ENCODE measurements at places on chromosomes 12 and 14.
A peak's percentile ranks its signal among the peaks of the same experiment; 100 is the strongest.

- no peak for DNase-seq
Observed at GRCh38 chr14:29814156-29815015, 113.3 kb downstream of the PRKD1 start.

- no peak for DNase-seq
Observed at GRCh38 chr12:41213107-41213506, 25.0 kb downstream of the PDZRN4 start.

GRCh38 chr12:131849700-131850553, 21.7 kb downstream of the MMP17 start:
- no peak for DNase-seq

GRCh38 chr12:98744680-98745079, 99.6 kb downstream of the APAF1 start:
- no peak for DNase-seq

- DNase-seq = no peak
Observed at GRCh38 chr12:89437231-89437630, 84.9 kb upstream of the DUSP6 start.

GRCh38 chr14:77638771-77639171, 22.3 kb upstream of the SPTLC2 start:
- DNase-seq = no peak

DNA sequence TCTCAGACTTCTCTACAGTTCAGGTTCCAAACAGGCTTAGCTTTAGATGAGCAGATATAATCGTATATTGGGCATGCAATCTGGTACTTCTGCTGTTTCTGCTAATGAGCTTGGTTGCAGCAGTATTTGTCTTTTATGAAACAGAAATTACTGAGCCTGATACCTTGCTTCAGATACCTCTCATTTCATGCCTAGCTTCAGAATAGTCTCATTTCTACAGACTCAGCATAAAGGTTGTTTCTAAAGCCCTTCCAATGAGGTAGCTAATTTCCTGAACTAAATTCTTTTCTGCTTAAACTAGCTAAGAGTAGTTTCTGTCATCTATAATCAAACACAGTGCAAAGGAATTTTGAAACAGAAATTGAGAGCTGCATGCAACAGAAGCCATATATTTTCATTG, 275.0 kb upstream of the KITLG start:
- DNase-seq = no peak

- DNase-seq = peak; percentile 29
Observed at GRCh38 chr14:57390806-57391516, 575 bp downstream of the NAA30 start.

GRCh38 chr12:110921262-110921661, 883 bp upstream of the MYL2 start:
- DNase-seq = no peak

DNA sequence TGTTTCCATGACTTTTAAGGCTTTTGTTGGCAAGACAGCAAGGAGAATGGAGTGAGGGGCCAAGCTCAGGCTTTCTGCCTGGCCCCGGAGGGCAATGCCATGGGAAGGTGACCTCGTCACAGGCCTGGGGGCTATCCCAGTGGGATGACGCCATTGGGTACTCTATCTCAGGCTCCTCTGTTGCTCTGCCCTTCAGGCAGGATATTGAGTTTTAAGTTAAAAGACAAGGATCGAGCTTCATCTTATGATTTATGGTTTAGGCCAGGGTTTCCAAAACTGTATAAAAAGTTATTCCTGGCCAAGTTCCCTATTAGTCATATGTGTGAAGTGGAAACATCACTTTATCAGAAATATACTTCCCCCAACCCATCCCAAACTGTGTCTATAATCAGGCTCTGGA, 127.7 kb downstream of the ZFP36L1 start:
- DNase-seq = no peak

GRCh38 chr12:25130741-25131188, 64.2 kb downstream of the DNAI7 start:
- peak; percentile 43 for DNase-seq

DNA sequence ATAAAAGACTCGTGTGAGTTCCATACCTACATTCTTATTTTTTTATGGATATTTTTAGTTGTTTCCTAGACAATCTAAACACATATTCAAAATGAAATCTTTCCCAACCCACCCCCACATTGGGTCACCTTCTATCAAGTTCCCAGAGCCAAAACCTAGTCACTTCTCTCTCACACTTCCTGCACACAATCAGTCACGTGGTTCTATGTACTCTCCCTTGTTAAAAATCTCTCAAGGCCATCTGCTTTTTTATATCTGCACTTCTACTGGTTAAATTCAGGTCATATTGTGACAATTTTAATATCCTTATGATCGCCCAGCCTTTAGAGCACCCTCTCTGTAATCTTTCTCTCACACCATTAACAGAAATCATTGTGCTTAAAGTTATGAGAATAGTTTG, 175.0 kb upstream of the SYT10 start:
- no peak for DNase-seq

All from germinal center (tissue), 1 donor.